ENCODE measurements at places on chromosomes 2 and 18. TPM values are rescaled to one million over a fixed set of nuclear protein-coding genes. Genes with fewer than 3 reads are reported as not detected.

Gene OTOS
- not detected for total RNA-seq

Gene C2orf92
- 2.0 TPM for total RNA-seq

Gene ACSL3
- total RNA-seq: 94.0 TPM

Gene CYTIP
- total RNA-seq: 0.82 TPM

Gene EFHD1
- total RNA-seq: 0.45 TPM

Gene RMC1
- 21.3 TPM for total RNA-seq

Gene IL1RL1
- 4.9 TPM for total RNA-seq

Gene CBLN2
- total RNA-seq: 0.33 TPM

Gene REG1B
- total RNA-seq: not detected

Gene TLX2
- not detected for total RNA-seq

Gene SLC14A1
- 5.6 TPM for total RNA-seq

Gene CD8B2
- not detected for total RNA-seq

Gene SPEG
- total RNA-seq: 22.7 TPM

Gene AOX1
- 23.6 TPM for total RNA-seq

Gene MOGAT1
- total RNA-seq: not detected

Gene TDRD15
- total RNA-seq: not detected

Gene ASB18
- not detected for total RNA-seq

Gene TPO
- not detected for total RNA-seq

Gene CHN1
- total RNA-seq: 3.3 TPM

Gene L3MBTL4
- total RNA-seq: not detected

Gene SP9
- total RNA-seq: not detected

Gene TSGA10
- 3.8 TPM for total RNA-seq

Gene CCBE1
- total RNA-seq: 16.2 TPM

Gene STARD6
- total RNA-seq: not detected

Gene PDCD1
- total RNA-seq: not detected

Gene NYAP2
- total RNA-seq: not detected

Gene NXPH2
- total RNA-seq: not detected

Gene POMC
- 0.63 TPM for total RNA-seq

Gene NAT8
- total RNA-seq: not detected

Gene DES
- 4.7 TPM for total RNA-seq

Gene CSRNP3
- 3.4 TPM for total RNA-seq

Gene POTEE
- not detected for total RNA-seq

Gene UPP2
- not detected for total RNA-seq

Gene RIT2
- total RNA-seq: not detected

Gene SLC11A1
- total RNA-seq: 0.09 TPM

Gene MEP1B
- not detected for total RNA-seq

Gene C2orf78
- not detected for total RNA-seq

Gene DNER
- total RNA-seq: not detected

Measured in fibroblast of the aortic adventitia (primary cell).